CD4-positive, alpha-beta T cell treated with Interferon alpha-2 for 1 hour (primary cell): ENCODE measurements at places on chromosomes 5 and 9.

- peak; percentile 55 for DNase-seq
Measured at GRCh38 chr5:53481887-53482716, 1.7 kb downstream of the FST start.

GRCh38 chr5:150804388-150804787, 25.8 kb downstream of the SMIM3 start:
- no peak for DNase-seq

GRCh38 chr5:167001246-167001645, 1290.2 kb upstream of the WWC1 start:
- no peak for DNase-seq

- peak; percentile 70 for DNase-seq
Measured at GRCh38 chr9:136686794-136687711, at the start of gene AGPAT2. Gene AGPAT2, minus strand, starts transcription at chr9:136687457. Its CDS starts 100 bp downstream, at chr9:136687357.

DNA sequence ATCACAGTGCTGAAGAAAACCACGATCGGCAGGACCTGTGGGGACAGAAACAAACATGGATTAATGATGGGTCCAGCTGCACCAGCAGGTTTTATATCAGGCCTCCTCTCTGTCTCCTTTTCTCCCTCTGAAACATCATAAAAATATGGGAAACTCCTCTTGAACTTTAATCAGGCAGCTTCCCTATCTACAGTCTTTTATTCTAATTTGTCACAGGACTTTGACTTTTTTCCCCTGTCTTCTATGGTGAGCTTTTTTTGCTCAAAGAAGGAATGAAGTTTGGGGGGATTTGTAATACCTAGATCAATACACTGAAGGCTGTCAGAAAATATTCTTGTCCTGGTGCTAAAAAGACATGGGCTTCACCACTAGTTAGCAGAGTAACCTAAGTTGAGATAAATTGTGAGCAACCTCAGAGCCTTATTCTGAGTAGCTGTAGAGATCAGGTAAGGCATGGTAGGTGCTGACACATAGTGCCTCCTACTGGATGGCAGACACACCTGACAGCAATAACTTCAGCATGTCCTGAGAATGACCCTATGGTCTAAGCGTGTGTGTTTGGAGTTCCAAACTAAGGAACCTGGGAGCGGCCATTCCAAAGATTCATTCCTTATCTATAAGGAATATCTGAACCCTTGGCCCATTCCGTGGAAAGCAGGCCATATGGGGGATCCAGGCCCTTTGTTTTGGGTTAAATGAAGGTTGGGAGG, 46.2 kb downstream of the SLC28A3 start:
- DNase-seq, result no peak

GRCh38 chr5:43773478-43773844, 170.5 kb downstream of the NNT start:
- no peak for DNase-seq

DNA sequence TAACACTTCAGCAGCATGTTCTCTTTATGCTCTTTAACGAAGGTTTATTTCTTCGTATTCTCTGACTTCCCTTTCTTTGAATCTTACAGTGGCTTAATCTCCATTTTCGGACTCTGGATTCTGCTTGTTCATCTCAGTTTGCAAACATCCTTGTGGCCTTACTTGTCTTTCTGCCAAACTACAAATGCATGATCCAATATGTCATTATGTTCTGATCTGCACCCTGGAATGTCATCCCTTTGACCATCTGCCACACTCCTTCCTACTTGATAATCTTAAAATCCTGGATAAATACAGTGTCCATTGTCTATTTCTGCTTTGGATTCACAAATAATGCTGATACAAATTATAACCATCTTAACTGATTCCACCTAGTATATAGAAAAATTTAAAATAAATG, 499.2 kb downstream of the CDH18 start:
- no peak for DNase-seq

DNA sequence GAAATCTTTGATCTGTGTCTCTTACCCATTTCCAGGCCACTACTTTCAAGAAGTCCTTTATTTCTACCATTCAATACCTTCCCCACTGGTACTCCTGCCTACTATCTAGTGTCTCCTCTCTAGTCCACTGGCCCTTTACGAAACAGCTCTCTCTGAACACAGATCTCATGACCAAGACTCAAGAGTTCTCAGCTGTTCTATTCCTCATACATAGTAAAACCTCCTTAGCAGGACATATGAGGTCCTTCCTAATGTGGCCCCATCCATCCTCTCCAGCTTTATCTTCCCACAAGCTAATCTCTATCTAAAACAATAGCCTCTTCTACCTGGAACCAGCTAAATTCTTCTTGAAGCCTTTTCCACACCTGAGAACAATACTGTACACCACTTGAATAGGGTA, 2.6 kb downstream of the TEX10 start:
- DNase-seq, result no peak

- DNase-seq, result no peak
Measured at GRCh38 chr5:758698-759053, 25.9 kb downstream of the ZDHHC11B start.

DNA sequence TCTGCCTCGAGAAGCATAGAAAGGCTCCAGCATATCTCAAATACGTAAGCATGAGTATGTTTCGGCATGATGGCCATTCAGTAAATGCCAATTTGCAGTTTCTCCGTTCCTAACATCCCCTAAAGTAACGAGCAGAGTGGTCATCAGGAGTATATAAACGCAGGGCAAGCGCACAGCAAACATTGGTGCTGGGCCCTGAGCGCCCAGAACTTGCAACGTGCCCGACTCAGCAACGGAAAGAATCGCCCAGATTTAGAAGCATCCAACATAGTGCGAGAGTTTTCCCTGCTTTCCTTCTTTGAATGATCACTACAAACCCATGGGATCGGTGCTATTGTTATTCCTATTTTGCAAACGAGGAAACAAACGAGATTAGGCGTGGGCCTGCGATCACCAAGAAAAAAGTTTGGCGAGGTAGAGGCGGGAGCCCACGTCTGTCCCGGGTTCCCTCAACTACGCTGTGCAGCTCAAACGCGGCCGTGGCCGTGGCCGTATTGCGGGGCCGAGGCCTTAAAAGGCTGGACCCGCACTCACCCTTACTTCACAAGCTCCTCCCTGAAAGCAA, 505 bp downstream of the RPS14 start:
- DNase-seq, result peak; percentile 20

- DNase-seq, result no peak
Measured at GRCh38 chr9:19800884-19801283, 12.0 kb upstream of the SLC24A2 start.

DNA sequence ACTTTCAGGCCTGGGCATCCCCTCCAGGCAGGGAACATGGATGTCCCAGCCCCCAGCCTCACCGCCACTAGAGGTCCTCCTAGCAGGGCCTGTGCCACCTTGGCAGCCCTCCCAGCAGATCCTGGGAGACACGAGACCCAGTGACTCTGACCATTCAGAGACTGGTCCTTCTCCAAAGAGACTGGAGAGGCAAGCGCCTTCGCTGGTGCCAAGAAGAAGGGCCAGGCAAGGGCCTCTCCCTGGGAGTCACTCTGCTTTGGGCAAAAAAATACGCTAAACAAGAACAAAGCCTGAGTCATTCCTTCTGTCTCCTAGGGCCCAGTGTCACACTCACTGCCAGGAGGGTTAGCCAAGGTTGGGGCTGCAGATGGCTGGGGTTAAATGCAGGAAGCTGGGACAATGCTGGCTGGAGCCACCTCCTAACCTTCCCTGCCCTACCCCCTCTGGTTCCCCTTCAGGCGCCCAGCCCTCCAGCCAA, 35.3 kb upstream of the SMIM23 start:
- DNase-seq, result no peak

DNA sequence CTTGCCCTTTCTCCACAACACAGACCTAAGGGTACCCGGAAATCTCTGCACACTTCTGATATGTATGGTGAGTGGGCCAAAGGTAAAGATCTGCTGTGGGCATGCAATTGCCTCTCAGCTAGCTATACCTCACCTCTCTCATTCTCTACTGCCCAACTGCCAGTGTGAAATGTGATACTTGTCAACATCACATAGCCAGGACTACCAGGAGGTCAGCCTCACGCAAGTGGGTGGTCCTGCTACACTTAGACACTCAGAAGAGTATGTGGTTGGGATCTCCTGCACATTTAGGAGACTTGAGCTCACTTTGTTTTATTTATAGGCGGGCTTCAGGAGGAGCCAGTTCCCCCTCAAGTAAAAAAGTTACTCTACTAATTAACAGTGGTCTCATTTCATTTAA, 88.0 kb upstream of the MAN2A1 start:
- DNase-seq, result no peak

- DNase-seq, result no peak
Measured at GRCh38 chr9:127734247-127734746, 797 bp downstream of the TOR2A start.

- DNase-seq, result no peak
Measured at GRCh38 chr9:36276781-36277181, 18.5 kb upstream of the GNE start.

- no peak for DNase-seq
Measured at GRCh38 chr5:139410993-139411828, 7.3 kb upstream of the SPATA24 start.
